Activated CD4-positive, alpha-beta T cell treated with anti-CD3 and anti-CD28 coated beads for 36 hours (primary cell): ENCODE measurements at places on chromosomes 5 and 9. TPM values are rescaled to one million over a fixed set of nuclear protein-coding genes. Genes with fewer than 3 reads are reported as not detected.

Gene PTPA
- total RNA-seq = 88.0 TPM

Gene N4BP3
- 3.3 TPM for total RNA-seq

Gene TEX48
- total RNA-seq = 0.75 TPM

Gene IRX1
- not detected for total RNA-seq

DNA sequence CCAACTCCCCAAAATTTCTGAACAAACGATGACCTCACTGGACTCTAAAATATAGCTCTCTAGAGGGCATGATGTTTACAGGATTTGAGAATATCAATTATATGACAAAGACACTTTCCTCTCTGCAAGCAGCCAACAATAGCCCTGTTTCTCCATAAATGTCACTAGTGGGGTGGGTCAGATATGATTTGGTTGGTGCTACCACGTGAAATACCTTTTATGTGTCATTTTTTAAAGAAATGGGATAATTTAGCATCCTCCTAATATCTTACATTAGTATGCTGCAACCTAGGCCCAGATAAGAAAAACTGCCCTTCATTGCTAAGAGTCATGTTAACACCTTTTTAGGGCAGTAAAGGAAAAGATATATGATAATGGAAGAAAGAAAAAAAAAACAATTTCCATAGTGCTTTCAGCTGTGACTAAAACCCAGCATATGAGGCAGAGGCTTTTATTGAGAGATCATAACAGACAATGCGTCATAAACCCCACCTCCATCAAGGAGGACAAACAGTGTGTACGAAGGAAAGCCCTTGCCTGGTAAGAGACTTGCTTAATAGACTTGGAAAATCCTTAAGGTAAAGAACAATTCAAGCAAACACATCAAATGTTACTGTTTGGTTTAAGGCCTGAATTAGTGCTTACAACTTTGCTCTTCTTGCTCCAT lies 372.4 kb upstream of the PAPPA start:
- no peak overlapping the region for H3K4me3 ChIP-seq
- no peaks in the 10 kb centered on the region for H3K27me3 ChIP-seq
- H3K27ac ChIP-seq = no peak overlapping the region
- no peaks in the 10 kb centered on the region for H3K4me1 ChIP-seq
- no peak for DNase-seq
- no peaks in the 10 kb centered on the region for H3K36me3 ChIP-seq

DNA sequence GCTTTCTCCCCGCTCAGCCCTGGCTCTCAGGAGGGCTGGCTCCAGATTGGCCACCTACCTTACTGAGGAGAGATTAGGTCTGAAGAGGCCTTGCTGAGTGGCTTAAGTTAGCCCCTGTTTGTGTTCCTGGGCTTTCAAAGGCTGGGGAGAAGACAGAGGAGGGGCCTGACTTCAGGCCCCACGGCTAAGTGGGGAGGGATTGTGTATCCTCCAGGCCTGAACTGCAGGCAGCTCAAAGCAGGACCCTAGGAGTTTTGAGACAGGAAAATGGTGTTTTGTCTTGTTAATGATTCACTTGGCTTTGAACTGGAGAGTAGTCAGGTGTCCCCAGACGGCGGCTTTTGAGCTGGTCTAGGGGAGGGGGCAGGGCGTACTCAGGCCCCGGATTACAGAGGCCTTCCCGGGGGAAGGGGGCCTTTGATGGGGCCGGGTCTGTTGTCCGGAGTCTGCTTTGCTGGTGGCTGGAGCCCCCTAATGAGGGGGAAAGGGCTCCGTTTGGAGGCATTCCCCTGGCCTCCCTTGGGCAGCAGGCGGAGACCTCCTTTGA lies 162.0 kb upstream of the SMIM23 start:
- DNase-seq = no peak
- H3K4me1 ChIP-seq = no peaks in the 10 kb centered on the region
- H3K4me3 ChIP-seq = no peak overlapping the region
- H3K27ac ChIP-seq = no peak overlapping the region
- H3K36me3 ChIP-seq = no peaks in the 10 kb centered on the region

DNA sequence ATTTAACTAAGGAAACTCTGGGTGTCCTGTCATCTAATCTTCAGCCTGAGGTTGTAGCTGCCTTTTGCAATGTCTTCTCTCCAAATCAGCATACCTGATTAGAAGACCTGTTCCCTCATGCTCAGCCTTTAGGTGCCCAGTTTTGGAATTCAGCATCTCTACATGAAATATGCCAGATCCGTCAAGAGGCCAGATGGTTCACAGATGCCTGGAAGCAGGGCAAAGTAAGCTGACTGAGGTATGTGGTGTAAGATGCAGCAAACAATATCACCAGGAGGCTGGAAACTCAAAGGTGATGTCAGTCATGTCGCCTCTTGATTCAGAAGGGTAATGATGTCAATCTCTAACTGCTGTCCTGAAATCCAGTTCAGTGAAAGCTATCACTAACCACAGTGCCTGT lies 324.4 kb downstream of the PRELID2 start:
- no peak overlapping the region for H3K27ac ChIP-seq
- no peak for DNase-seq

GRCh38 chr5:4584982-4585381 lies 555.1 kb upstream of the ADAMTS16 start:
- H3K4me3 ChIP-seq = no peak overlapping the region
- H3K36me3 ChIP-seq = no peaks in the 10 kb centered on the region
- no peak overlapping the region for H3K27ac ChIP-seq
- H3K4me1 ChIP-seq = no peaks in the 10 kb centered on the region
- no peak for DNase-seq
- no peaks in the 10 kb centered on the region for H3K27me3 ChIP-seq

DNA sequence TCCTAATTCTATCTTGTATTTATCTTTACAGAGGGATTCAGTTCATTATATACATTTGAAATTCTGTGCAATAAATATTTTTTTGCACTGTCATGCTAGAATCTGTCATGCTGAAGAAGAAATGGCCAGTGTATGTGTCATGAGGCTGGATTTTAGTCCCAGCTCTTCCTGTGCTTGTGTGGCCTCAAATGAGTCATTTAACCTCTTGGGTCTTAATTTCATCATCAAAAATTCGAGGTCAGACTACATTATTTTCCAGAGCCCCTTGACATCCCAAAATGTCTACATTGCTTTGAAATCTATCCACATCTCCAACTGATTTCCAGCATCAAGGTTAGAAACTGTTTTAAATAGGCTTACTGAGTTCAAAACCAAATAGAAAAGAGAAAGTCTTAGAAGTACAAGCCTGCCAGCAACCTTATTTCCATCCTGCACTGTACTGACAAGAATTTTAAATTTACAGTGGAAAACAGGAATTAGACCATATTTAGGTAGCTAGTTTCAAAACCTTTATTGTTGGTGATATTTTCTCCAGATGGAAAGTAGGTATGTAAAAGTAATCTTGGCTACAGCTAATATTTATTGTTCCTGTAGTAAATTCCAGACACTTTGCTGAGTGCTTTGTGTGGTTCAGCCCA lies 96.7 kb upstream of the MAMDC2 start:
- no peak overlapping the region for H3K4me3 ChIP-seq
- no peaks in the 10 kb centered on the region for H3K36me3 ChIP-seq
- no peaks in the 10 kb centered on the region for H3K4me1 ChIP-seq
- no peak for DNase-seq

GRCh38 chr9:4137234-4137633 lies 162.6 kb downstream of the GLIS3 start:
- no peaks in the 10 kb centered on the region for H3K36me3 ChIP-seq
- H3K4me1 ChIP-seq = no peaks in the 10 kb centered on the region
- no peak overlapping the region for H3K27ac ChIP-seq
- DNase-seq = no peak
